ENCODE measurements at places on chromosomes 7 and 10.

DNA sequence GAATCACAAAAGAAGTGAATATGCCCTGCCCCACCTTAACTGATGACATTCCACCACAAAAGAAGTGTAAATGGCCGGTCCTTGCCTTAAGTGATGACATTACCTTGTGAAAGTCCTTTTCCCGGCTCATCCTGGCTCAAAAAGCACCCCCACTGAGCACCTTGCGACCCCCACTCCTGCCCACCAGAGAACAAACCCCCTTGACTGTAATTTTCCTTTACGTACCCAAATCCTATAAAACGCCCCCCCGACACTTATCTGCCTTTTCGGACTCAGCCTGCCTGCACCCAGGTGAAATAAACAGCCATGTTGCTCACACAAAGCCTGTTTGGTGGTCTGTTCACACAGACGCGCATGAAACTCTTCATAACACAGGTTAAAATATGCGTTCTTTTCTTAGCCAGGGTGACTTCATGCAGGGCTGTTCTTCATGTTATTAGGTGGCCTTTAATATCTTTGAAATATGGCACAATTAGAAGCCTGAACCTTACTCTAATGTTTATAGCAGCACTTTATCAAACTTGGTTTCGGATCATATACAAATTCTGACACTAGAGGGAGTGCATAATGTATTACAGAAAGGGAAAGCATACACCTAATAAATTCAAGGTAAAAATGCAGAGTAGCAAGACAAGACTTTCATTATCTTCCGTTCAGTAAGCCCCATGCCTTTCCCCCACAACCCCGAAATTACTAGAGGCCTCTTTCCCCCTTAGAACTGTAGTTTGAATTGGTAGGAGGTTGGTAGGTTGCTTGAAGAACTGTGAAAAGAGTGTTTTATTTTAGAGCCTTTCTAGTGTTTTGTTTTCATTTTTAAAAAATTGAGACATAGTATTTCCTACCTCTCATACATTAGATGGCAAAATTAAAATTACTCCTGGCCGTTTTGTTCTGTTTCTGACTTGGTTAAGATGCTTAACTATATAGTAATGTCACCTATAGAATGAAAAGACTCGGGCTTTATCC, 117.9 kb downstream of the NPY start:
- DNase-seq, result peak; percentile 50

DNA sequence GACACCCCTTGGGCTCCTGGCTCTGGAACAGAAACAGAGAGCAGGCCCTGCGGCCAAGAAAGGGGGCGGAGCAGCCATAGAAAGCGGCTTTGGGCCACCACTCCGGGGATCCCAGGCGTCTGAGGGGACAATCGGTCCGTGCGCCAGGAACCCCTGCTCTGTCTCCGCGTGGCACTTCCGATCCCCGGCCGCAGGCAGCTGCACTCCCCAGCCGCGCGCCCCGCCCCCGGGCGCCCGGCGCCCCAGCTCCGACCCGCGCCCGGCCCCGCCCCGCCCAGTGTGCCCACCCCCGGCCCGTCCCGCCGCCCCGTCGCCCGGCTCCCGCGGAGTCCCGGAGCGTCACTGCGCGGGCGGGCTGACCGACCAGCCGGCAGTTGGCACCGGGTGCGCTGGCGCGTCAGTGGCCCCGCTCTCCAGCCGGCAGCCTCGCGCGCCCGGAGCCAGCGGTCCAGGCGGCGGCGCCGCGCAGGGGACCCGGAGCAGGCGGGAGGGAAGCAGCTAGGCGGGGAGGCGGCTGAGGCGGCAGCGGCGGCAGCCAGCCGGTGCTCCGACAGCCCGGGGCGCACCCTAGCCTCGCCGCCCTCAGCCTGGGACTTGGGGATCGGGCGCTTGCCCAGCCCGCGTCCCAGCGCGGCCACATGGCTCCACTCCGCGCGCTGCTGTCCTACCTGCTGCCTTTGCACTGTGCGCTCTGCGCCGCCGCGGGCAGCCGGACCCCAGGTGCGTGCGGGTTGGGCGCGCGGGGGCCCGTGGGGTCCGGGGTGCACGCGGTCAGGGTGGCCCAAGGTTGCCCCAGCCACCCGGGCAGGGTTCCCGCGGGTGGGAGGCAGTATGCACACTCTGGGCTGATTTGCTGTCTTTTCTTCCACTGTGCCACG, at the start of gene ADAMTS14:
TSS of gene ADAMTS14 (plus strand) at position 342 of the 878 bp plus-strand sequence. CDS start at position 639, 297 bp downstream.
- DNase-seq, result peak; percentile 48

GRCh38 chr7:155887174-155887525, 74.9 kb upstream of the SHH start:
- no peak for DNase-seq

GRCh38 chr10:104359811-104360210, 6.2 kb downstream of the CFAP58 start:
- no peak for DNase-seq

GRCh38 chr7:17421941-17422340, 123.5 kb downstream of the AHR start:
- DNase-seq, result no peak

GRCh38 chr7:151008511-151009323, 15.6 kb downstream of the ATG9B start:
- DNase-seq, result peak; percentile 65

GRCh38 chr10:26445411-26446031, 7.4 kb downstream of the APBB1IP start:
- no peak for DNase-seq

- no peak for DNase-seq
These were observed 16.0 kb upstream of the LMOD2 start for GRCh38 chr7:123639631-123640030.

- no peak for DNase-seq
These were observed 119.7 kb upstream of the SLC25A13 start for GRCh38 chr7:96441436-96442084.

- DNase-seq, result no peak
These were observed 14.7 kb upstream of the ZNF107 start for GRCh38 chr7:64651203-64651602.

GRCh38 chr7:105808703-105809590, 67.5 kb downstream of the ATXN7L1 start:
- peak; percentile 81 for DNase-seq

DNA sequence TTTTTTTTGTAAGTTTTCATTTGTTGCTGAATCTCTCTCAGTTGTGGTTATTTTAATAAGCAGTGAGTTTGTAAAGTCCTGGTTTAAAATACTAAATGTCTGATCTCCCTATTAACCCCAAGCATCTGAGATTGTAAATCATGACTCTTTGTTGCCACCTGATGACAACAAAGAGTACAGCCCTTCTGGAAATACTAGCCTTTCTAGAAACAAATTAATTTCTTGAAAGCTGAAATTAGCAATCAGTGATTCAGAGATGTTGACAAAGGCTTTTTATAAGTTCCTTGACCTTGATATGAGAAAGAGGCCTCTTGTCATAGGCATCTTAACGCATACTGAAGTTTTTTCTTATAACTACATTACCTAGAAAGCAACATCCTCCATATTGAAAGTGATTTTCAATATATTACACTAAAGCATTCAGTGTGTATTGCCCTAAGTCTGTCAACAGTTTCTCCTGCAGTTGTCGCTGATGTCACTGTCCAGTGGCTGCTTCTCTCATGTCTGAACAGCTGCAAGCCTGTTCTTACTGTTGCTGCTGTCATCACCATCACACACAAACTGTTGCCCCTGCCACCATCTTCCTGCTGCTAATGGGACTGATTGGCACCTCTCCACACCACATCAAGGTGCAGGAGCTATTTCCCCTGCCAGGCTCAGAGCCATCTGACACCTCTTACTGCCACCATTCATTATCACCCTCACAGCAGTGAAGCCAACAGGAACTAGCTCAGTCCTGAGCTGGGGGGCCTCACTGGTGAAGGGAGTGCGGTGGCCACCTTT, 95.1 kb upstream of the LRGUK start:
- DNase-seq, result no peak

Data from cardiac fibroblast (primary cell).